ENCODE measurements at places on chromosomes 2 and 18.

GRCh38 chr2:168816369-168816768 is 13.9 kb downstream of the NOSTRIN start:
- no peak for DNase-seq

DNA sequence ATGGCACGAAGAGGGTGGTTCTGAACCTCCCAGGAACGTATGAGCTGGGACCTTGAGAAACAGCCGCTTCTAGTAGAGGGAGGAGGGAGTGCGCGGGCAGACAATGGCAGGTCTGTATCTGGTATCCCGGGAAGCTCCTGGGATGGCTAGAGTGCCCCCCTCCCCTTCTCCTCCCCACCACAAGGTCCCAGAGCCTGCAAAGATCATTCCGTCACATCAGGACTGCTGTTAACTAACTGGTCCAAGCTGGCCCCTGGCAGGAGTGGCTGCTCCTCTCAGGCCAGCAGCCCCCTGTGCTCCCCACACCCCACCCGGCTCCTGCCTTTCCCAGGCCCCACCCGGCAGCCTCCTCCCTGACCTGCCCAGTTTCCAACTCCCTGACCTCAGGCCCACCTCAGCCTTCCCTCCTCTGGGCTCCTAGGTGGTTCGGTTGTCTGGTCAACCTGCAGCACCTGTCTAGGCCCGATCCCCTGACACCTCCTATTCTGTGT is 75.0 kb downstream of the TPO start:
- DNase-seq, result no peak

GRCh38 chr2:2688254-2688653 is 357.2 kb upstream of the MYT1L start:
- no peak for DNase-seq

- no peak for DNase-seq
Measured at GRCh38 chr2:8817221-8817620, 20.2 kb downstream of the KIDINS220 start.

GRCh38 chr2:9547262-9547991 is 8.2 kb downstream of the ADAM17 start:
- DNase-seq, result no peak

- DNase-seq, result no peak
Measured at GRCh38 chr2:230153390-230153976, 66.3 kb downstream of the SP110 start.

DNA sequence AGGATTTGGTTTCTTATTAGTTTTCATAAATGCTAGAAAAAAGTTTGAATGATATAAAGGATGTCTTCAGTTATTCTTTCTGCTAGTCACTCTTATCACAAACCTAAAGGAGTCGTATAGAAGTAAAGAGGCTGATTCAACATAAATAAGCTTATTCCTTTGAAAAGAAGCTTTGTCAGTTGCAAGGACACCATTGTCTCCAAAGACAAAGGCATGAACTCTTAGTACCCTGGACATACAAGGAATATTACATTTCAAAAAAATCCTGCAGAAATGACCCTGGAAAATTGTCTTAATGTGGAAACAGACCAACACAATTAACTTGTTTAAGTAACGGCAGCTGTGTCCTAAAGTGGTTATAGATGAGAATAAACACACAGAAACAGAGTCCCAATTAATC is 528.0 kb downstream of the CPS1 start:
- DNase-seq, result no peak

- DNase-seq, result no peak
Measured at GRCh38 chr2:234590076-234590475, 93.2 kb upstream of the ARL4C start.

- no peak for DNase-seq
Measured at GRCh38 chr2:29070526-29070925, 3.8 kb downstream of the PCARE start.

- DNase-seq, result no peak
Measured at GRCh38 chr18:70421471-70422390, 132.9 kb downstream of the SOCS6 start.

DNA sequence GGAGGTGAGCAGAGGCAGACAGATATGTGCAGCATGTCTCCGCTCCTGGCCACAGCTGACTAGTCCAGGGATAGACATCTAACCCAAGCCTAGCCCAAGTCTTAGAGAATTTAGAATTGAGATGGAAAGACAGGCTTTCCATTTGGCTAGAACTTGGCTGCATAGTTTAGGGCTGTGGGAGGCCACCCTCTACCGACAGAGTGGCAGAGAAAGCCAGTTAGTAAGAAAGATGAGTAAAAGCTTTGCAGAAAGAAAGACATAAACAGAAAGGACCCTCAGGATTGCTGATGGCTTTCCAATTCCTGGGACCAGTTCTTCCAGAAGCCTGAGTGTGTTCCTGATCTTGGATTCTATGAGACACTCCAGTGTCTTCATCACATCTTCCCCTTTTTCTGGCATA is 62.1 kb downstream of the DYM start:
- no peak for DNase-seq

- no peak for DNase-seq
Measured at GRCh38 chr2:224032283-224032682, 6.8 kb downstream of the SERPINE2 start.

- DNase-seq, result no peak
Measured at GRCh38 chr2:165825041-165825440, 31.0 kb upstream of the GALNT3 start.

GRCh38 chr18:74418023-74418422 is 39.1 kb downstream of the DIPK1C start:
- no peak for DNase-seq

- no peak for DNase-seq
Measured at GRCh38 chr2:42850016-42850805, 57.8 kb upstream of the HAAO start.

- no peak for DNase-seq
Measured at GRCh38 chr2:167258712-167259111, 370.4 kb downstream of the XIRP2 start.

DNA sequence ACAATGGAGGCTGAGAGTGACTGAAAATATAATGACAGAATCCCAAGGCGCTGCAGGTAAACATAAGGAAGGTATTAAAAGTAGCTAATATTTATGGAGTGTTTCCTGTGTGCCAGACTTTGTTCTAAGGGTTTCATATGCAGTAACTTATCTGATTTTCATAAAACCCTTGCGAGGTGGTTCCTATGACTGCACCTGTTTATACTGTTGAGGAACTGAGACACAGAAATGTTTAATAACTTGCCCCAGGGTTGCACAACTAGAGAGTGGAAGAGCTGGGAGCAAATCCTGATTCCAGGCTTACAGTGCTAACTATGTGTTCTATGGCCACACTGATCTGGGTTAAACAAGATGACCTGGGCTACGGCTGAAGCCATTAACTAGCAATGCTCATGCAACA is 2.4 kb downstream of the SP110 start:
- DNase-seq, result no peak

DNA sequence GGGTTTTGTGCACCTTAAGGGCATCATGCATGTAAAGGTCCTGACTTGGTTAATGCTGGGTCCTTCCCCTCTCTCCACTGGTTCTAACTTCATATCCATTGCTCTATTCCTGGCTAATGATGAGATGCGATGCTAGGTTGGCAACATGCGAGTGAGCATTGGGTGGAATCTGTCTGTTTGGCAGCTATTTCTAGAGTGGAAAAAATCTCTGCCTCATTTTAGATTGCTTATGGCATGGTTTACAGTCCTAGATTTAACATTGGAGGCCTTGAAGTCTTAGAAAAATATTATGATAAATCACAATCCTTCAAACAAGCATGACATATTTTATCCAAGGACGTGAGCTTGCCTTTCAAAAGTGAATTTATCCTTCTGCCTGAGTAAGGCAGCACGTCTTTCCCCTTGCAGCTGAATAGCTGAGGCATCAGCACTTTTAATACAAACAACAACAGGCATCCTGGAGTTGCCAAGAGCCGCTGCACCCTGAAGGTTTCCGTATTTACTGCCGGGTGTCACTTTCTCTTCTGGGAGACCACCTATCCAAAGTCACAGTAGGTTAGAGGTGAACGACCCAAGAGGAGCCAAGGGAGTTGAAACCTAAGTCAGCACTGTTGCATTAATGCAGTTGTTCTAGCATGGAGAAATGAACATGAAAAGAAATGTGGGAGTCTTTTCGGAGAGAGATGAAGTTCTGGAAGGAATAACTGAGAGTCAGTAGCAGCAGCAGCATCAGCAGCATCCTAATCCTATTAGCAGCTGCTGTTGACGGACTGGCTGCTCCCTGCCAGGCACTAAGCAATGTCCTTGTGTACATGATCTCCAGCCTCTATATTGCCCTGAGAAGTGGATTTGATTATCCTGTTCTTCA is 78.4 kb downstream of the MAPK4 start:
- DNase-seq, result no peak

DNA sequence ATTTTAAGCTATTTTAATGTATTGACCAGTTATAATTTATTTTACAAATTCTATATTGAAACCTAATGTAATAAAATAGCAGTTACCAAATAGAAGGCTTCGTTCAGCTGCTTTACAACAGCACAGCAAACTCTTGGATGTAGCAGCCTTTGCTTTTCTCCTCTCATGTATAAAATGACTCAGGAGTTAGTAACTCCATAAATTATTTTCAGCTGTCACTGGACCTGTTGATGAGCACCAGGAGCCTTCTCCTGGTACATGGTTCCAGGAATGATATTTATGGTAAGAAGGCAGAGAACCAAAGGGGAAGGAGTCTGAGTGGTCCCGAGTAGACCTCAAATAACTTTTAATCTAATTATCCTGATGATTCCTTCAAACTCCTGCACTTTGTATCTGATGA is 256.4 kb upstream of the NETO1 start:
- no peak for DNase-seq

DNA sequence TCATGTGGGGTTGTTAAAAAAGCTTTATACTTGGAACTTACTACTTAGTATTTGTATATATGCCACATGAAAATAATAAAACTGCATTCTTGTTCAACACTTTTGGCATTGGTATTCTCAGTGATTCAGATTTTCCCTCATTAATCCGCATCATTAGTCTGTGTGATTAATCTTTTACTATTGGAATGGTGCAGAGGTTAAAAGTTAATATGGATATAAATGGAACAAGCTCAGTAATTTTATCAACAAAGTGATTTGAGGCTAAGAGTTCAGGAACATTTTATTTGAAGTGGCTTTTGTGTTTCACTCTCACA is 45.4 kb upstream of the REG3G start:
- DNase-seq, result no peak
